Thoracic aorta endothelial cell (primary cell): ENCODE measurements at places on chromosomes 13 and 19. TPM values are rescaled to one million over a fixed set of nuclear protein-coding genes. Genes with fewer than 3 reads are reported as not detected.

Gene ZNF471
- 2.1 and 2.7 TPM in 2 replicates for total RNA-seq

Gene TSHZ3
- 4.1 and 8.4 TPM in 2 replicates for total RNA-seq

Gene IZUMO1
- total RNA-seq: 0.40 and 0.43 TPM in 2 replicates

Gene CEACAM7
- not detected in 2 replicates for total RNA-seq

Gene FBXO27
- total RNA-seq: 1.7 and 2.4 TPM in 2 replicates

Gene FAM83E
- total RNA-seq: 0.27 and 0.57 TPM in 2 replicates

Gene SRRM5
- total RNA-seq: 0.07 and 0.27 TPM in 2 replicates

Gene PNMA8B
- total RNA-seq: 0.13 and 0.14 TPM in 2 replicates

Gene ADGRE2
- not detected in 2 replicates for total RNA-seq

Gene CNN1
- 0.13 TPM in 1 of 2 replicates, not detected in the other for total RNA-seq

Gene ZNF429
- 1.7 and 4.8 TPM in 2 replicates for total RNA-seq

Gene GFY
- not detected in 2 replicates for total RNA-seq

Gene TSSK6
- total RNA-seq: 0.57 and 1.1 TPM in 2 replicates

Gene EXOC3L2
- total RNA-seq: 1.2 and 1.7 TPM in 2 replicates

Gene OR10H1
- total RNA-seq: not detected in 2 replicates

Gene CBY2
- not detected in 2 replicates for total RNA-seq

Gene CGB8
- not detected in 2 replicates for total RNA-seq

Gene CEACAM21
- 0.27 and 0.93 TPM in 2 replicates for total RNA-seq

Gene CALR
- total RNA-seq: 1,763 and 1,853 TPM in 2 replicates

Gene WIZ
- total RNA-seq: 12.4 and 15.2 TPM in 2 replicates

Gene ZNF296
- 0.40 and 0.65 TPM in 2 replicates for total RNA-seq

Gene CCNE1
- total RNA-seq: 7.0 and 8.5 TPM in 2 replicates

Gene RASGRP4
- total RNA-seq: not detected in 2 replicates

Gene DIRAS1
- 0.13 and 0.14 TPM in 2 replicates for total RNA-seq

Gene NLRP5
- total RNA-seq: not detected in 2 replicates

Gene RDH8
- total RNA-seq: not detected in 2 replicates

Gene SLC6A16
- 0.65 and 1.3 TPM in 2 replicates for total RNA-seq

Gene NPAS1
- 0.07 TPM in 1 of 2 replicates, not detected in the other for total RNA-seq

Gene ZNF575
- total RNA-seq: 0.27 TPM in 1 of 2 replicates, not detected in the other

Gene FAM124A
- 8.6 and 23.3 TPM in 2 replicates for total RNA-seq

Gene RASAL3
- 0.40 and 2.4 TPM in 2 replicates for total RNA-seq

Gene FCER2
- total RNA-seq: not detected in 2 replicates

Gene TNFSF9
- total RNA-seq: 0.40 and 0.79 TPM in 2 replicates

Gene GGN
- total RNA-seq: 0.57 and 0.80 TPM in 2 replicates

Gene HSH2D
- total RNA-seq: not detected in 2 replicates

Gene ZNF560
- 0.07 and 0.27 TPM in 2 replicates for total RNA-seq

Gene ZNF112
- total RNA-seq: 7.2 and 8.2 TPM in 2 replicates

Gene SOHLH2
- 0.13 and 0.36 TPM in 2 replicates for total RNA-seq

Gene NAPSA
- total RNA-seq: not detected in 2 replicates

Gene FREM2
- total RNA-seq: not detected in 2 replicates

Gene FLT3
- not detected in 2 replicates for total RNA-seq

Gene ATP4A
- not detected in 2 replicates for total RNA-seq

Gene PABPC3
- 0.22 and 0.27 TPM in 2 replicates for total RNA-seq

Gene ONECUT3
- total RNA-seq: not detected in 2 replicates

Gene ZIC5
- total RNA-seq: 0.07 TPM in 1 of 2 replicates, not detected in the other

Gene PGLYRP2
- not detected in 2 replicates for total RNA-seq

Gene FXYD7
- total RNA-seq: not detected in 2 replicates

Gene CD79A
- total RNA-seq: 0.13 TPM in 1 of 2 replicates, not detected in the other

Gene STARD13
- total RNA-seq: 29.0 and 42.8 TPM in 2 replicates

Gene SLC25A15
- total RNA-seq: 26.1 and 27.0 TPM in 2 replicates

Gene FLT3LG
- total RNA-seq: 2.4 and 3.1 TPM in 2 replicates

Gene IGFLR1
- total RNA-seq: 0.53 and 1.1 TPM in 2 replicates

Gene ZNF626
- 13.5 and 14.2 TPM in 2 replicates for total RNA-seq

Gene SKA3
- 41.0 and 46.0 TPM in 2 replicates for total RNA-seq

Gene TEX26
- total RNA-seq: not detected in 2 replicates
